Amniotic stem cell (primary cell): ENCODE measurements at places on chromosomes 6 and 20.
A peak's percentile ranks its signal among the peaks of the same experiment; 100 is the strongest.

DNA sequence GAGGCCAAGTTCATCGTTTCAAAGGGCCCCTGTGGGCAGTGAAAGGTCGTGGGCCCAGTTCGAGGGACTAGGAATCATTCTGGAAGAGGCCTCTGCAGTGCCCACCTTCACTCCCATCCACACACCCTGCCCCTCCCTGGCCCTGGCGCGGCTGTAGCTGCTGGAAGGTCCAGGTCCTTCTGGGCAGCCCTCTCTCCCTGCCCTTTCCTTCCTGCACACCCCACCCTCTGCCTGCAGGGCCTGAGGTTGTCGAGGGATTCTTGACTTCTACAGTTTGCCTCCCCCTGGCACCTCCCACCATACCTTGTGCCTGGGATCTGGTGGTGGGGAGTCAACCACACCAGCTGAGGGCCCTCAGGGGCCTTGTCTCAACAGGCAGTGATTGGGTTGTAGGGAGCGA, 4.5 kb upstream of the MYT1 start:
- DNase-seq = no peak

GRCh38 chr6:1767481-1768246, 157.9 kb downstream of the FOXC1 start:
- DNase-seq = peak; percentile 28

DNA sequence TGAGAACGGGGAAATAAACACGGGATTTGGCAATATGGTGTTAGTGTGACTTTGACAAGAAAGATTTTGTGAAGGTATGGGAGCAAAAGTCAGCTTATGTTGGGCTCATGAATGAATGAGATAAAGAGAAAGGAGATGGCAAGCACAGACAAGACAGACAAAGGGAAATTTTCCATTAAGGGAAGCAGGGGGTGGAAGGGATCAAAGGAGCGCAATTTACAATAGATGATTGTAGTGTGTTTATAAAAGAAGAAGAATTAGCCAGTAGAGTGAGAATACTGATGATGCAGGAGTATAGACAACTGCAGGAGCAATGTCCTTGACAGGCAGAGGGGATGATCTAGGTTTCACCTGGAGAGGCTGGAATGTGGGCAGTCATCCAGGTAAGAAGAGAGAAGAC, 34.1 kb downstream of the RBM24 start:
- DNase-seq = no peak

GRCh38 chr6:47004463-47004862, 37.7 kb downstream of the ADGRF1 start:
- no peak for DNase-seq

- DNase-seq = no peak
Measured at GRCh38 chr6:144594585-144594984, 309.4 kb downstream of the UTRN start.

DNA sequence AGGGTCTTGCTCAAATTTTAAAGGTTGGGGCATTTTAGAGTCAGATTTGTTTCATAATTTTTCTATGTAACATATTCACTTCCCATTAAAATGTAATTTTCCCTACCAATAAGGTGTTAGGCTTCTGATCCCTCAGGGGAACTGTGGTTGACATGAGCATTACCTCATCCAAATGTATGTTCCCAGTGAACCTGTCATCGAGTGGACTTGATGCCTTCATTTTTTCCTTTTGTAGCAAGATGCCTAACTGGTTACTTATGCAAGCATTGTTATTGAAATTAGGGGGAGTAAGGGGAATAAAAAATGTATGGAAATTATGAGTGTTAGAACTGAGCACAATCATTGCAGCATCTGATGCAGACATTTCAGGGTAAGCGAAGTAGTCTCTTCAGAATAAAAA, 360.5 kb downstream of the BCKDHB start:
- no peak for DNase-seq

- DNase-seq = no peak
Measured at GRCh38 chr20:2390951-2391675, 10.4 kb downstream of the TGM6 start.

GRCh38 chr6:87396595-87397392, 11.0 kb upstream of the CFAP206 start:
- DNase-seq = no peak

DNA sequence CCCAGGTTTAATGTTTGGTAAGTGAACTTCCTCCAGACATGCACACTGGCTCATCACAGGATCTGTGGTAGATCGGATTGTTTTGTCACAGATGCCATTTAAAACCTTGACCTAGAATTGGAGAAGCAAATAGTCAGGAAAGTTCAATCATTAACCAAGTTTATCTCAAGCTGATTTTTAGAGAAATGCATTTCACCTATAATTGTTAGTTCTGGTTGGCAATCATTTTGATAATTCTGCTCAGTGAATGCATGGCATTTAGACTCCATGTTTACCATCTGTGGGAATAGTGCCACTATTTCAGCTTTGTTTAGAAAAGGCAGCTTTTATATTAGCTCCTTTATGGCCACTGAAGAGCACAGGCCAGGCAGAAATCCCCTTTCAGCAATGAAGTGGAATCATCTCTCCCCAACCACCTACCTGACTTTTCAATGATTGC, 73.9 kb upstream of the IPCEF1 start:
- DNase-seq = no peak

GRCh38 chr6:159169193-159169555, at the start of gene FNDC1:
Gene FNDC1 (plus strand): TSS chr6:159169400. CDS start chr6:159169597, 197 bp downstream.
- no peak for DNase-seq

- DNase-seq = no peak
Measured at GRCh38 chr6:134357022-134357487, 39.1 kb upstream of the SGK1 start.

DNA sequence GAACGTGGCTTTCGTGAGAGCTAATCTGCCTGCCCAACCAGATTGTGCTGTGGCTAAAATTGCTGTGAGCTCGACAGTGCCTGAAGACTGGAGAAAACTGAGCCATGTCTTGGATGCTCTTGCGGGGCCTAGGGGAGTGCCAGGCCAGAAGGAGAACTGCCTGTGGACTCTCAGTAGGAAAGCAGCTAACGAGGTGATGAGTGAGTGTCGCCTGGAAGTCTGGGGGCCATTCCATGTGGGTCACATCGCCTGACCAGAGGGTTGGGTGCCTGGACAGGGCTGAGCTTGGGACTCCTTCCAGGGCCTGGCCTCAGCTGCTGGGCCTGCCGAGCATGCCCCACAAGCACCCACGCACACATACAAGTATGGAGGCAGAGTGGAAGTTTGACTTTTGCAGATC, 166.5 kb downstream of the VEGFA start:
- no peak for DNase-seq

DNA sequence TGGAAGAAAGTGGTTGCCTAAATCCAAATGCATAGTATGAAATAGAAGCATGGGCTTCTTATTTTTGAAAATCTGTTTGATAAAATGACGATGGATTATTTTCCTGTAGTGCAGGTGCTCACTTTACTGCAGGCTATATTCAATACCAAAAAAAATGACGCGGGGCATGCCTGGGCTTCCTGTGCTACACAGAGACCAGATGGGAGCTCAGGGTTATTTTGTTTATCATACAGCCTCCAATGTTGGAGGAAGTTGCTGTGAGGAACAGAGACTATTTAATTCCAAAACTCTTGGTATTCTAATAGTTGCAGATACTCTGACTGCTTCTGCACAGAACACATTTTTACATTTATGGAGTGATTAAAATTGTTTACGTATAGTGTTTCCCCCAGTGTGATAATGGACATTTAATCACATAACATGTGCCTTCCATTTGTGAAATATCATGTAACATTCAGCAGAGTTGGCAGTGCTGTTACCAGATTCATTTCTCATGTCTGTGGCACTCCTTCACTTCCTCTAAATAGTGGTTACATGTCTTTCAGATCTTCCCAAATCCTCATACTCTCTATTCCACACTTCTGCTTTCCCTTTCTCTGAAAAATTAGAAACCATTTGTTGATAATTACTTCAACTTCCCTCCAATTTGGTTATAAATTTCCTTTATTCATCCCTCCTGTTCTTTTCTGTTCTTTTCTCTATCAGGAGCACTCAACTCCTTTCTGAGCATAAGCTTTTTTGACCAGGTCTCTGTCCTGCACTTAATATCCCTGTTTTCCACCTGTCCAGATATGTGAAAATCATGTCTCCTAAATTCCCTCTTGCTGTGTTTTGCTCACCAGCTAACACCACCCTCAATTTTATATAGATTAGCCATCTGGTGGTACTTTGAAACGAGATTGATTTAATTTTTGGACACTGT, 121.6 kb downstream of the ADGRB3 start:
- DNase-seq = no peak

DNA sequence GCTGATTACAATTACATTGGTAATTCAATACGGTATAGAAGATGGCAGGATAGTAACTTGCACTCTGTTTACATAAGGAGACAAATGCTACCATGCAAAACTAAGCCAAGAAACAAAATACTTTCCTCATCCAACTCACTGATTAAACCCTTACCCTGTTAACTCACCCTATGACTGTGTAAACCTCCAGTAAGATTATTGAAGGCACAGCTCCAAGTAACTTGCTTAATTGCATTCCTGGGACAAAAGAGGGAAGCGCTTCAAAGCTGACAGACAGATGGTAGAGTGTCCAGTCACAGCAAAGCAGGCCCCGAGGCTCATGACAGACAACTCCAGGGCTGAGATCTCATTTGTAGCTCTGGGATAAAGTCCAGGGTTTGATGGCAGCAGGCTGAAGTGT, 6.9 kb upstream of the KIF16B start:
- no peak for DNase-seq

DNA sequence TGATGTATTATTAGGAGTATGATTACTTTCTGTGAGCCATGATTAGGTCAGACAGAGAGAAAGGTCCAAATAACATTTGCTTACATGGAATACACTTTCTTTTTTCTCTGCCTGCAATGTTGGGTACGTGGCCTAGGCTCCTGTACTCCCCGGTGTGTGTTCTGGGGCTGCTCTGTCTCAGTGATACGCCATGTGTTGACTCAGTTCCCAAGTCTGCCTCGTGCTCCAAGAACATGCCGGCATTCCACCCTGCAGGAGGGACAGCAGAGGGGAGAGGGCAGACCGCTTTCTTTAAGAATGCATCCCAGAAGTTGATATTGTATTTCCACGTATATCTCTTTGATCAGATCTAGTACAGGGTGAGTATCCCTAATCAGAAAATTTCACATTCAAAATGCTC, 33.3 kb upstream of the THBS2 start:
- DNase-seq = no peak

DNA sequence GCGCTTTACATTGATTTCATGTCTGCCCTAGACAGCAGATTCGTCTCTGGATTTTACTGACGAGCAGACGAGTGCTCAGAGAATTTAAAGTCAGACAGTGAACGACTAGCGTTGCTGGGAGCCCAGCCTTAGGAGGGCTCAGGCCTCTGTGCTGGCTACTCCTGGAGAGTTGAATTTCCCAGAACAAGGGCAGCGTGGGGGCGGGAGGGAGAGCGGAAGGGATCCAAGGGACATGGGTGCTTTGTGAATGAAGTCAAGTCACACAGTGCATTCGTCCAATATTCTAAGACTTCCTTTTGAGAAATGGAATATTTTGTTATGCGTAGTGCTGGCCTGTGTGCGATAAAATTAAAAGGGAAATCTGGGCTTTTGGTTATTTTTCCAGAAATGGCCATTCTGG, 126.5 kb downstream of the MYLK4 start:
- DNase-seq = no peak

GRCh38 chr6:18237167-18237566, 27.2 kb downstream of the DEK start:
- DNase-seq = no peak

- DNase-seq = no peak
Measured at GRCh38 chr6:18586133-18586532, 199.0 kb downstream of the RNF144B start.

DNA sequence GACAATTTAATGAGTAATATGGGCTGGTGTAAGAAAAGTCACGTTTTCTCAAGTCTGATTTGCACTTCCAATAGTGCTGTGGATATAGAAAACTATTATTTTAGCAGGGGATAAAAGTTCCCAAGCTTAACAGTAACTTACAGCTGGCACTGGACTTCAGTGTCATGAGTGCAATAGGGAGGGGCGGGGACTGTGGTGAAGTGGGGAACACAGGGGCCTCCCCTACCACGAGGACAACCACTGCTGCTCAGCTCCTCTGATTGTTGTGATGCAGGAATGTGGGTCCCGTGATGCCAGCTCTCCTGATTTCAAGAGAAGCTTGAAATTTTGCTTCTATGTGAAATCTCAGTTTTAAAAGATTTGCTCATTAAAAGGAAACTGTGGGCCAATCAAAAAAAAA, 24.0 kb downstream of the SLC13A3 start:
- no peak for DNase-seq

DNA sequence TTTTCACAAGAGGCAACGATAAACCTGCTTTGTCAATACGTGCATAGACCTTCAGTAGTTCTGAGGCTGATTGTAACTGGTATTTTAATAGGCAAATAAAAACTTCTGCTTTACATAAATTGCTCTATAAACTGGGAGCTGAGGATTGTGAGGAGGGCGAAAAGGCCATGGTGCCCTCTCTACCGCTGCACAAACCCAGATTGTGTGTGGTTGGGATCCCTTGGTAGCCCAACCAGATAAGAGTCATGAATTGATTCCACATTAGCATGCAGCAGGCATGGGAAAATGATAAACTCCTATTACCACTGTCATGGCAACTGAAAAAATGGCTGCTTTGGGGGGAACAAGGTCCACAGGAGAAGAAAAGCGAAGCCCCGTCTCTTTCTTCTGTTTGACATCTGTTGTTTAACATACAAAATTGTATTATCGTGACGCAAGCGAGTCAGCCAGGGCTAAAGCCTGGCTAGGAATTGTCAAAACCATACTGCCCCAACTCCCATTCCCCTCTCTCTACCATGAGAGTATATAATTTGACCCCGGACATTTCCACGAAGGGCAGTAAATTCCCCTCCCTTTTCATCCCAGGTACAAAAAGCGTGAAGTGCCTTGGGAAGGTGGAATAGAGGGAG, 157.8 kb upstream of the SALL4 start:
- DNase-seq = no peak

- DNase-seq = no peak
Measured at GRCh38 chr6:107284805-107285204, 169.5 kb upstream of the BEND3 start.

DNA sequence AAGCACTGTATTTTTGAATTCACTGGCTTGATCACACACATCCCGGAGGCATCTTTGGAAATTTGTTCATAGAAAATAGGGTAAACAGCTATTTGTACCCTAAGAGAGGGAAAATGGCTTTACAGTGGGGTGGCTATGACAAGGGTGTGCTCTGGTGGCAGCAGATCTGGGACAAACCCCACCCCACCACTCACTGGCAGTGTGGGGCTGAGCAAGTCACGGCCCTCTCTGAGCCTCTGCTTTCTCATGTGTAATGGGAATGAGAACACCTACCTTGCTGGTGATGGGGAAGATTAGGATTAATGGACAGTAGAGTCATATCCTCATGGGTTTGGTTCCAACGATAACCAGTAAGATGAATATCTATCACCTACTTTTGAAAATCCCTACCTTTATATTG, 78.0 kb downstream of the KCNB1 start:
- DNase-seq = no peak

- DNase-seq = no peak
Measured at GRCh38 chr6:134145786-134146185, 93.4 kb upstream of the SLC2A12 start.

- DNase-seq = no peak
Measured at GRCh38 chr20:50434653-50435396, 75.4 kb upstream of the PTPN1 start.

- DNase-seq = no peak
Measured at GRCh38 chr6:45505470-45505869, 127.7 kb upstream of the SUPT3H start.

GRCh38 chr20:24648481-24648880, 179.1 kb downstream of the SYNDIG1 start:
- DNase-seq = no peak

- DNase-seq = no peak
Measured at GRCh38 chr6:33765368-33765767, 18.7 kb upstream of the IP6K3 start.
